Hepatocyte (in vitro differentiated cells): ENCODE measurements at places on chromosomes 5 and 9. TPM values are rescaled to one million over a fixed set of nuclear protein-coding genes. Genes with fewer than 3 reads are reported as not detected.

SEMA6A gene
- 35.8 and 38.2 TPM in 2 replicates for polyA plus RNA-seq

DPH7 gene
- 36.9 and 45.5 TPM in 2 replicates for polyA plus RNA-seq

SLC6A7 gene
- polyA plus RNA-seq: 0.39 and 0.99 TPM in 2 replicates

- no peaks in the 10 kb centered on the region for H3K4me1 ChIP-seq
- no peak for DNase-seq
- no peak overlapping the region for H3K27ac ChIP-seq
- no peaks in the 10 kb centered on the region for H3K36me3 ChIP-seq
These were observed 34.9 kb downstream of the SEMA4D start for GRCh38 chr9:89462817-89463683.

- H3K4me1 ChIP-seq: peaks cover 53% of the 10 kb centered on the region
- no peaks in the 10 kb centered on the region for H3K36me3 ChIP-seq
- H3K4me3 ChIP-seq: peak overlapping the region; percentile 53
- DNase-seq: no peak
- H3K27ac ChIP-seq: peak overlapping the region; percentile 99
These were observed 42.1 kb upstream of the STXBP1 start for GRCh38 chr9:127569886-127570401.
